ENCODE measurements at places on chromosomes 2 and 18. TPM values are rescaled to one million over a fixed set of nuclear protein-coding genes. Genes with fewer than 3 reads are reported as not detected.

DNA sequence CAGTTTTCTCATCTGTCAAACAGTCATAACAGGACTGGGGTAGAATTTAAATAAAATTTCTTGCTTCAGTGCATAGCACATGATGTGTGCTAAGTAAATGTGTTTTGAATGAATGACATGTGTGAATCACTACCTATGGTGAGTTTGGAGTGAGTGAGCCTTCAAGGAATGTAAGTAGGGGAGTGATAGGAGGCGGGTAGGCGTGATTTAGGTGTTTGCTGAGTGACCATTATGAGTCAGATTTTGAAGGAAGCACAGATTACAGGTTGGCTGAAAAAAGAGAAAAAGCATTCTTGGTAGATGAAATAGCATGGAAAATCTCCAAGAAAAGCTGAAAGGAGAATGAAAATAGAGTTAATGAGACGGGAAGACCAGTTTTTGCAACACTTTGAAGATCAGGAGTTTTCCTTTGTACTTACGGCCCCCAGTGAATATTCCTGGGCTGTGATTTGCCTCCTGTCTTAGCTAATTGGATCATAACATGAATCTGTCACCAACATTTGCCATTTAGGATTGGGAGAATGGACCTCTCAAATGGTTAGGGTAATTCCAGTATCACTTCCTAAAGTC is 136.9 kb upstream of the GATA6 start:
- no peak for DNase-seq

GRCh38 chr2:111042261-111042660 is 78.5 kb upstream of the BCL2L11 start:
- no peak for DNase-seq

- DNase-seq: no peak
Observed at GRCh38 chr2:121955426-121955825, 200.0 kb downstream of the TSN start.

DNA sequence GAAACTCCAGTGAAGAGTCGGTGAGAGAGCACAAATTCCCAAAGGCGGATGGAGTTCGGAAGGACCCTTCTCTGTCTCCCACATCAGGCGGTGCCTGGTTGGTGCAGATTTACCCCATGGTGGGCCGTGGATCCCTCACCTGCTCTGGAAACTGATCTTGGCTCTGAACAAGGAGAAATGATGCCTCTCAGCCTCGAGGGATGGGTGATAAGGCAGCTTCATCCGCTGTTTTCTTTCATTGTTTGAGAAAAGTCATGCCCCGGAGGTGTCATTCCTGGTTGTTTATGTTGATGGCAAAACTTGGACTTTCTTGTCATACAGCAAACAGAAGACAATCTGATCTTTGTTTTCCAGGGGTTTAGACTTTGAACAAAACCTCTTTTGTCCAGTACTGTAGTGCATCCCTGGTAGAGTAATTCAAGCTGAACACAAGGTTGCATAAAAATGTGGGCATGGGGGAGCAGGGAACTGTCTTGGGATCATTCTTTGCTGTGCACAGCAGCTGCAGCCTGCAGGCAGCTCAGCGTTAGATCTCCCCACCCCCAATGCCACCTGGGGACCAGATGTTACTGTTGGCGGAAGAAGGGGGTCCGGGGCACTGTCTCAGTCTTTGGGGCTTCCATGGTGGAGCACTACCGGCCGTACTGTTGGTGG is 81.3 kb downstream of the NFATC1 start:
- no peak for DNase-seq

GRCh38 chr18:56532176-56532840 is 106.1 kb downstream of the TXNL1 start:
- DNase-seq: no peak

- DNase-seq: no peak
Observed at GRCh38 chr18:13661779-13662256, 64.5 kb downstream of the FAM210A start.

- DNase-seq: no peak
Observed at GRCh38 chr2:176398243-176399073, 129.2 kb downstream of the MTX2 start.

DNA sequence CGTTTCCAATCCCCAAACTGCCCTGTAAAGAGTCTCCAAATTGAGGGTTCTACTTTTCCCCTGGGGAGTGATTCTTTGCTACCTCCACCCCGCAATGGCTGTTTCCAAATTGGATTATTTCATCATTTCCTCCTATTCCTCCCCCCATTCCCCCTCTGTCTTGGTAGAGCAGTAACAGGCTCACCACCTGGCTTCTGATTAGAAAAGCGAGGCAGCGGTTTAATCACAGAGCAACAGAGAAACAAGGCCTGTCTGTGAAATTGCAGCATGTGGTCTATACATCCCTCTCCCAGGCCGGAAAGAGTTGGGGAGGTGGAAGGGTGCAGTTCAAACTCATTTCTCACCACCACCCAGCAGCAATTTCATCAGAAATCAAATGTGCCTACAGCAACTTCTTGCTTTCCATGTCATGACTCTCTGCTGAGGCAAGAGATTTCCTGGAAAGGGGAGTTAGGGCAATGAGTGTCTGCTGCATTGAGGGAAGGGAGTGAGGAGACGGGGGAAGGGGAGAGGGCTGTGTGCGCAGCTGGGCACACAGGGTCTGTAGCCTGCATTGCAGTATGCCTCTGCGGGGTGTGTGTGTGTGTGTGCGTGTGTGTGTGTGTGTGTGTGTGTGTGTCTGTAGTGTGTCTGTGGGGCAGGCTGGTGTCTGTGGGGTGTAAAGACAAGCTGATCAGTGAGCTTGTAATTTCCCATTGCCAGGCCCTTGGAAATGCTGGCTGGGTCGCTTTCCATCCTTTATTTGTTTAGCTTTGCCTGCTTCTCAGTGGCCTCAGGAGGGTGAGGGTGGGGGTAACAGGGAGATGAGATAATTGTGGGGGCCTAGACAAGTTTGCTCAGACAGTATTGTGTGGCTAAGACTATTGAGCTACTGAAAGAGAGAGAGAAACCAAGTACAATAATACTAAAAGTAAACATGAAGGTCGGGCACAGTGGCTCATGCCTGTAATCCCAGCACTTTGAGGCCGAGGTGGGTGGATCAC is 13.5 kb upstream of the IGFBP2 start:
- no peak for DNase-seq

GRCh38 chr18:67916097-67916496 is 399.6 kb upstream of the DSEL start:
- DNase-seq: no peak

- DNase-seq: no peak
Observed at GRCh38 chr2:216023055-216023648, 9.8 kb upstream of the MREG start.

- no peak for DNase-seq
Observed at GRCh38 chr18:35331367-35332087, 12.7 kb downstream of the ZNF24 start.

DNA sequence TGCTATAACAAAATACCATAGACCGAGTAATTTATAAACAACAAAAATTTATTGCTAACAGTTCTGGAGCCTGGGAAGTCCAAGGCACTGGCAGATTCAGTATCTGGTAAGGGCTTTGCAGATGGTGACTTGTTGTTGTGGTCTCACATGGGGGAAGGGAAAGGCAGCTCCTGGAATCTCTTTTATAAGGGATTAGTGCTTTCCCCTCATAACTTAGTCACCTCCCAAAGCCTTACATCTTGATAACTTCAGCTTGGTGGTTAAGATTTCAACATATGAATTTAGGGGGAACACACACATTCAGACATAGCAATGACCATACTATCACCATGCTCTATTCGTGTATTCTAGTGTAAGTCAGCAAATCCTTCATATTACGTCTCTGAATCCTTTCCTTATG is 447.6 kb upstream of the TCF4 start:
- DNase-seq: no peak

DNA sequence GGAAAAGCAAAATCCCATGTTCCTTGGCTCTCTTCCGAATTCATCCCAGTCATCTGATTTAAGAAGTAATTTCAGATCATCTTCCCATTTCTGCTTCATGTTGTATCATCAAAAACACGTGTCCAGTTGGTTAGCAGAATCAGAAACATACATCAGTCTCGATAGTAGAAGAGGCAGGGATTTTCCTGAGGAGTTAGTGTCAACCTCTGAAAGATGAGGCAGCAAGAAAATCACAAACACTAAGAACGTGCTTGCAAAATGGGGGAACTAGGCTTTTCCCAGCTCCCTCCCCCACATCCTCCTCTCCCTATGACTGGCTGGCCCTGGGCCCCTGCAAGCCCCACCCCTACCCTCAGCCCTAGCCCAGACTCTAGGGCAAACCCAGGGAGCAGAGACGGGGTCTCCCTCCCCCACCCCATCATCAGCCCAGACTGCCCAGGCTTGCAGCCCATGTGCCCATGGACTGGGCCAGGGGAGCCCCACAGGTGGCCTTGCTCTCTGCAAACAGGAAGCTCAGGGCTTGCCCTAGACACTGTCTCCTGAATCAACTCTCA is 161.0 kb upstream of the ID2 start:
- no peak for DNase-seq

GRCh38 chr2:228369400-228370031 is 188.0 kb upstream of the SPHKAP start:
- no peak for DNase-seq

DNA sequence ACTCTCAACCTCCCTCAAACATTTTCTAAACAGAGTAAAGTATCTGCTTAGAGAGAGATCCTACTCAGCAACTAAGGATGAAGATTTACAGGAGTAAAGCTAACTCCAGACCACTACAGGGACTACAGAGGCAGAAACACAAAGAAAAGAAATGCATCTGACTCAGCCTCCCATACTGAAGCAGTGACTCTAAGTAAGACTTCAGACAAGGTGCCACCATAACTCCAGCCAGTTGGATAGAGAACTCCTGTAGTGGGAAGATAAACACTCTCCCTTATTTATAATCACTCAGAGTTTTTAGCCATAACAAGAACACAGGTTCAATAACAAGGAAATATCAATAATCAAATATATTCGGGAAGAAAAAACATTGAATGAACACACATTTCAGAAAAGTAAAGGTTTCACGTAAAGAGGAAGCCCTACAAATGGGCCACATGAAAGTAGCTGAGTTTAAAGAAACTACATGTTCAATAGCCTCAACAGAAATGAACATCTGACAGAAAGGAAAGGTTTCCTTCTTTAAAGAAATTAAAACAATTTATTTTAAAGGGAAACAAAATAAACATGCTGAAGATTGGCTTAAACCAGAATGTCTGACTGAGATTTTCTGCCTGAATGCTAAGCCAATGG is 519.9 kb downstream of the KCNJ3 start:
- no peak for DNase-seq

- no peak for DNase-seq
Observed at GRCh38 chr2:62112179-62112578, 83.7 kb upstream of the B3GNT2 start.

DNA sequence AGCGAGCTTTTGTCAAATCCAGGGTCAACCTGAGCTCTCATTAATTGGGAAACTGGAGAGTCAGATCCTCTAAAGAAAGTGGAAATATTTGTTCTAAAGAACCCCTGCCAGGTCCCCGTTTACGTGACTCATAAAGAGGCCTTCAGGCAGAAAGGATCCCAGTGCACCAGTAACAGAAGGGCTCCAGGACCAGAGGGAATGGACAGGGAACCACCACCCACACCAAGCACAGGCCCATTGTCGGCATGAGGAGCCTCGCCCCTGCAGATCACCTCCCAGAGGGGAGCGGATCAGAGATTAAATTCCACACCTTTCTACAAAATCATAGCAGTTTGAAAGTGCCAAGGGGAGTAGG is 16.4 kb upstream of the C1QL2 start:
- DNase-seq: no peak

- no peak for DNase-seq
Observed at GRCh38 chr2:233544200-233544610, 22.4 kb downstream of the USP40 start.

DNA sequence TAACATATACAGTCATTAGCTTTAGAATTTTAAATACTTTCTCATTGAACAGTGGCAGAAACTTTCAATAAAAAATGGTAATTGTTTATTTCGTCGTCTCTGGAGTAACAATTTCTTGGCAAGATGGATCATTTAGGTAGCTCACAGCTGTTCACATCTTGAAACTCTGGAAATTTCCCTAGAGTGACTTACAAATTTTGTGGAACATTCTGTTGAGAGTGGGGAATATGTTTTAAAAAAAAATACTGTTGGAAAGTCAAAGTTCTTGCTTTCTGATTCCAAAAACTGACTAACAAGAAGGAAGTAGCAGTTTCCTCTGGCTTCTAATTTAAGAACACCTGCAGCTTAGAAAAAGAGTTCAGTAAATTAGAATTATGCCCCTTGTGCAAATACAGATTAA is 11.2 kb upstream of the CALCRL start:
- no peak for DNase-seq

DNA sequence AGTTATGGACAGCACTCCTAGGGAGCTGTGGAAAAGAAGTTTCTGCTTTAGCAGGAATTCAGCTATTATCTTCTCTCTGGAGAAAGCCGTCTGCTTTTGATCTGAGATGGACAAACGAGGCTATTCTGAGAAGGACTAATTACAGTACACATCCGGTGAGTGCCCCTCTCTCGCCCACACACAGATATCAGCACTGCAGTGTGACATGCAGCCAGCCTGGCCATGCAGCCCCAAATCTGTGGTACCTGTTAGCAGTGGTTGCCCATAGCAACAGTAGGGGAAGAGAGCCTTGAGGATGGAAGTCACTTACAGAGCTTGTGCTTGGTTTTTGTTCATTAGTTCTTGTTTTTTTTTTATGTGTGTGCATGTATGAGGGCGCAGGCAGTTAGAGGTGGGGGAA is 73.9 kb upstream of the TRIB2 start:
- no peak for DNase-seq

DNA sequence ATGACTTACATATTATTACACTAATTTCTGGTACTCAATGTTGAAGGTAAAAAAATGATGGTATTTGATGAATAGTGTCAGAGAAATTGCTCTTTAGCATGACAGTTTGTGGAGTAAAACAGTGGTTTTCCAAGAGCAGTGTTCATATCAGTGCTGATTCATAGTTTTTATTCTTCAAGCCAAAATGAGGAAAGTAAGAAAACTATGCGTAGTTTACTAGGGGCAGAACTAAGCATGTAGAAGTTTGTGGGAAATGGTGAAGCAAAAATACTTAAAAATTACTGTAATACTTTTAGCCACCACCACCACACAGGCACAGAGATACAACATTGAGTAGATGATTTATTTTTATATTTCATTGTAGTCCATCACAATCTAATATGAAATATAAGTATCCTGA is 137.3 kb downstream of the ZNF804A start:
- no peak for DNase-seq

The TCF23 gene
- total RNA-seq: 0.42 TPM

The ABCG8 gene
- total RNA-seq: not detected

The DYSF gene
- 15.2 TPM for total RNA-seq

The VWC2L gene
- not detected for total RNA-seq

The THSD7B gene
- total RNA-seq: 7.6 TPM

The C2orf92 gene
- total RNA-seq: 9.2 TPM

The FOXI3 gene
- total RNA-seq: not detected

The APLF gene
- 8.9 TPM for total RNA-seq

All from ureter (tissue), 1 donor.